ENCODE measurements at places on chromosomes 3 and 15.
A peak's percentile ranks its signal among the peaks of the same experiment; 100 is the strongest.

GRCh38 chr15:55740359-55740878 lies 2.5 kb downstream of the PRTG start:
- DNase-seq: no peak

DNA sequence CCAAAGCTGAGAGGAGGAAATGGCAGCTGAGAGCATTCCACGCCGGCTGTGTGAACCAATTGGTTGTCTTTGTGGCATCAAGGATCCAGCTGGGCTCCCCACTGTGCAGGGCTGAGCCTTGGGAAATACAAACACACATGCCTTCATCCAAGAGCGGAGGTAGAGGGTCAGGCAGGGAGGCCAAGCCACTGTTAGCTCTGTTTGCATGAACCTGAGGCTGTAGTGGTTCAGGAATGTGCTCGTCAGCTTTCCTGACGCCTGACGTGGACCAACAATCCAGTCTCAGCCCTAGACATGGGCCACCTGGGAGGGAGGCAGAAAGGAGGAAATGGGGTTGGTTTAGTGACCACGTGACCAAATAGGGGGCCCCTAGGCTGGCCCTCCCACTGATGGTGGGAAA lies 276.9 kb downstream of the TLE3 start:
- DNase-seq: no peak

DNA sequence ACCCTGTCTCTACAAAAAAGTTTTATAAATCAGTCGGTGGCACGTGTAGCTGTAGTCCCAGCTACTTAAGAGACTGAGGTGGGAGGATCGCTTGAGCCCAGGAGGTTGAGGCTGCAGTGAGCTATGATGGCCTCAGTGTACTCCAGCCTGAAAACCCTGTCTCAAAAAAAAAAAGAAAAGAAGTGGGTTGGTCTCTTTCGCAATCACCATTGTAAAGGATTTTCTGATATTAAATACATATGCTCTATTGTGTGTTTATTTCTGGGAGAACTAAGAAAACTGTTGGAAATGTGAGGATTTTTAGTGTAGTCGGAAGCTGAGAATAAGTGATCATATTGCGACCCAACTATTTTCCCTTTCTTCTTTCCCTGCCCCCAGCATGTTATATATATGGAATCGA lies 7.5 kb downstream of the ZNF710 start:
- DNase-seq: no peak

DNA sequence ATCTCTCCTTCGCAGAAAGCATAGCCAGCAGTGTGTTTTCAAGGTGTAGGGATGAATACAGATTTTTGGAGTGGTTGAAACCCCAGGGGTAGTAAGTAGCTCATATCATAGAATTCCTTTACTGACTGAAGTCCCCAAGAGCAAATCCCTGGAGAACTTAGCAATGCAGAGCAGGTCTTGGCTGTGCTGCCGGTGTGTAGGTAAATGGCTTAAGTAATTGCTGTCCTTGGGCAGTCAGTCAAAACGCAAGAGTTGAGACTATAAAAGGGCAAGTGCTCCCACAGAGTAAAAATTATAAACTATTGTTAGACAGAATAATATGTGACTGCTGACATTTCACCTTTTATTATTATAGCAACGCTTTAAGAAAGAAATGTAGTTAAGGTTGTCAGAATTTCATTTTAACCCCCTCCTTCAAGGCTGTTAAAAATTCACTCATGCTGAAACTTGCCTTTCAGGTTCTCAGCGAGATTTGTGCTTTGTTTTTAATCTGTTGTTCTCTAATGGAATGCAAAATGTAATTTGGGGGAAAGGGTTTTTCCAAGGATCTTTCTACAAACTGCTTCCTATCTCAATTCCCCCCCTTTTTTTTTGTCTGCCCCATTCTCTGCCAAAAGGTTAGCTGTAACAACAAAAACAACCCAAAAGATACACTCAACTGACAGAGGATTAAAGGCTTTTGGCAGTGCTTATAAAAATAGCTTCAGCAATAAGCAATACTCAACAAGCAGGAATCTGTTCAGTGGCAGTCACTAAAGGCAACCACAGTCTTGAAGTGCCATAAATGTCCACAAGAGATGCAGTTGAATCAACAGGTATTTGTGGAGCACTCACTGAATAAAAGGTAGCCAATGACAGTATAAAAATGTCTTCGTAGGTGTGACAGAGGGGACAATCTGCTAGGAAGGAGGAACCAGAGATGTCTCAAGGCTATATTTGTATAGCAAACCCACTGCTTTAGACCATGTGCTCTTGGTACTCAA lies 105.3 kb downstream of the THRB start:
- peak; percentile 8 for DNase-seq

DNA sequence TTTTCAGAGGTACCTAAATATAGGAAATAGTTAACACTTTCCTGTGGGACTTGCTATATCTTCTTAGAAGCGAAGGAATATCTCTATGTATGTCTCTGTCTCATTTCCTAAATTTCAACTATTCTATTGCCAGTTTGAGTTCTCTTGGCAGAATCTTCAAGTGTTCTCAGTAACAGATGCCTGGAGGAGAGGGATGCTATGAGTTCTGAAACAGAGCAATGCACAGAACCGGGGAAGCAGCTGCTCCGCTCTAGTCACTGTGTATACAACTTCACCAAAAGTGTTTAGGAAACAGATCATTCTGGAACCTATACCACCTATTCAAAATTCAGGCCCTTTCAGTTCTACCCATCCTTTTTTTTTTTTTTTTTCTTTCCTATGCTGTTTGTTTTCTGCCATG lies 144.6 kb downstream of the RORA start:
- DNase-seq: no peak

GRCh38 chr15:60601098-60601497 lies 122.2 kb upstream of the ICE2 start:
- no peak for DNase-seq

DNA sequence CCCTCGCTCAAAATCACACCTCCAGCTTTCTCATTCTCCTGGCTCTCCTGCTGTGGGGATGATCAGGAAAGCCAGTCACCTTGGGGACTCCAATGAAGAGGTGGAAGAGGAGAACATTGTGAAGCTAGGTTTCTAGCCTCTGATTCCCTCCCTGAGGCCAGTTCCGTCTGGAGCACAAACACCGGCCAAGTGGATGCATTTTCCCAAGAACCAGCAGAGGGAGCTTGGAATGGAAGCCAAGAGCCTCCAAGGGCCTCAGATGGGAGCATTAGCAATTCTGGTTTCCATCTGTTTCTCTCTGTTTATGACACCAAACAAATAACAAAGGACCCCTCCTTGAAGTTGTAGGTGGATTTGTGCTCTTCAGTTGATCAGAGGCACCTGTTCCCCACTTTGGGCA lies 40.6 kb upstream of the NMNAT3 start:
- DNase-seq: peak; percentile 68

DNA sequence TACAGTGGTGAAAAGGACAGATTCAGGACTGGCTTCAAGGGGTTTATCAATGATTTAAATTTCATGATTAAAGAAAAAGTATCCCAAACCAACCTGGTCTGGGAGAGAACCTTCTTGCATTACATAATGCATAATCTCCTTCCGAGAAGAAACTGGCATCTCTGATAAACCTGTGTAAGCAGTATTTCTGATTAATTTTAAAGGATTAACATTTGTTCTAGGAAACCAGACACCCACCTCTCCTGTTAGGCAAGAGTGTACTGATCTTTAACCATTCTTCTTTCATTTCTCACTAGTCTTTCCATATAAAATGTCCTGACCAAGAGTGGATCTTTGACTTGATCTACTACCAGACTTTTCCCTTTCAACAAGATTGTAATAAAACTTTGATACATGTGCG lies 22.8 kb upstream of the PPP4R2 start:
- no peak for DNase-seq

DNA sequence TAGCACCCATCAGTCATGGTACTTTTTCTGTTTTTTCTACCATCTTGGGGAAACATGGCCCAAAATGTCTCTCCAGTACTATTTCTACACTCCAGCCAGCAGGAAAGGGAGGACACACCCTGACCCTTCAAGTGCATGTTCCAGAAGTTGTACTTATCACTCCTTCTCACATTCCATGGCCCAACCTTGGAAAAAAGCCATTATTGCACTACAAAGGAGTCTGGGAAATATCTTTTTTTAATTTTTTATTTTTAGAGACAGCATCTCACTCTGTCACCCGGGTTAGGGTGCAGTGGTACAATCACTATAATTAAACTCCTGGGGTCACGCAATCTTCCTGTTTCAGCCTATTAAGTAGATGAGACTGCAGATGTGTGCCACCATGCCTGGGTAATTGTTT lies 100.0 kb upstream of the PPP2R3A start:
- peak; percentile 37 for DNase-seq

DNA sequence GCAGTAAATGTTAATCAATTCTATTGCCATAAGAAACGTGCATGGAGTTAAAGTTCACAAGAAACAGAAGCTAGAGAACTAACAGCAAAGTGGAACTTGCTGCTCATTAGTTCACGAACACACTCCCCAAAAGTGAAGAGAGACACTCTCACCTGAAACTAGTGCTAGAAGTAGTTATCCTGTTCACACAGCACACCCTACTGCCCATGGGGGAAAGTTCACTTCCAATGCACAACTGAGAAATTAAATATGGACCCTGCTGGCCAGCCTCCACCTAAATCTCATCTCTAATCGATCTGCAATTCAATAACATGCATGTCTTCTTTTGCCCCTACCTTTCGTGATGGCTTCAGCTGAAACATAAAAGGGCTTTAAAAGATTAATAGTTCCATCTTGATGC lies 39.4 kb upstream of the FRMD4B start:
- DNase-seq: peak; percentile 43

GRCh38 chr3:136428167-136428566 lies 178.0 kb downstream of the PCCB start:
- DNase-seq: no peak

Data from AG20443 (cell line).